ENCODE measurements at places on chromosomes 4 and X.

- DNase-seq, result no peak
Measured at GRCh38 chr4:178080312-178080711, 638.1 kb upstream of the AGA start.

DNA sequence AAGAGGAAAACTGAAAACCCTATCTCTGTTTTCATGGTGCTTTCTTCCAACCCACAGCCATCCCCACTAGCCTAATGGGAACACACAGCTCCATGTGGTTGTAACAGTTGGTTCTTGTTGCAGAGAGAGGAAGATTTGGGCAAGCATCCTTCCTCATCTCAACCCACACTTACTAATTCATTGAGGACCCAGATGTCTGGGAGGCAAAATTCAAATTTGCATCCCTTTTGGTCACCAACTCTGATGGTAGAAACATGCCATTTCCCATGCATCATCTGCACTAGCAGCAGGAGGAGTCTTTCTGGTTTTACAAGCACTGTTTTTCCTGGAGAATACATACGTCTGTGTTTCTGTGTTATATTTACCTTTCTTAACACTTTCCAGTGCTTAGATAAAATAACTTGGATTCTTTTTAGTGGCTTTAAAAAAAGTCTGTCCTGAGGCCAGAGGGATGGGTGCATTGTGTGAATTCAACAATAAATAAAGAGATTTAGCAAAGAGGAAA lies 301.0 kb downstream of the KCTD8 start:
- DNase-seq, result no peak

DNA sequence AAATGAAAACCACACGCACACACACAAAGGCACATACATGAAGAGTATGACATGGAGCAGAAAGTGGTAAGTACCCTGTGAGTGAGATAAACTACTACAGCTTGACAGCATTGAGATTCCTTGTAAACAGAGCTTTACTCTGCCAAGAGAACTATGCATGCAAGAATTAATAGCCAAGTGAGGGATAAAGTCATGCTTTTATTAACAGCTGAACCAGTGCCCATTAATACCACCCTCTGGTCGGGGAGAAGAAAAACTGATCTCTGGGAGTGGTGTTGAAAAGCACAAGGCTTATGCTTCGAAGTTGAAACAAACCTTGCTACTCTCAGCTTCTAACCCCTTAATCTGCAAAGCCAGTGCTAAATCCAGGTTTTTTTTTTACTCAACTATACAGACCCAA lies 95.9 kb upstream of the C1QTNF7 start:
- DNase-seq, result no peak

- DNase-seq, result no peak
Measured at GRCh38 chr4:119729835-119730670, 101.4 kb upstream of the PDE5A start.

DNA sequence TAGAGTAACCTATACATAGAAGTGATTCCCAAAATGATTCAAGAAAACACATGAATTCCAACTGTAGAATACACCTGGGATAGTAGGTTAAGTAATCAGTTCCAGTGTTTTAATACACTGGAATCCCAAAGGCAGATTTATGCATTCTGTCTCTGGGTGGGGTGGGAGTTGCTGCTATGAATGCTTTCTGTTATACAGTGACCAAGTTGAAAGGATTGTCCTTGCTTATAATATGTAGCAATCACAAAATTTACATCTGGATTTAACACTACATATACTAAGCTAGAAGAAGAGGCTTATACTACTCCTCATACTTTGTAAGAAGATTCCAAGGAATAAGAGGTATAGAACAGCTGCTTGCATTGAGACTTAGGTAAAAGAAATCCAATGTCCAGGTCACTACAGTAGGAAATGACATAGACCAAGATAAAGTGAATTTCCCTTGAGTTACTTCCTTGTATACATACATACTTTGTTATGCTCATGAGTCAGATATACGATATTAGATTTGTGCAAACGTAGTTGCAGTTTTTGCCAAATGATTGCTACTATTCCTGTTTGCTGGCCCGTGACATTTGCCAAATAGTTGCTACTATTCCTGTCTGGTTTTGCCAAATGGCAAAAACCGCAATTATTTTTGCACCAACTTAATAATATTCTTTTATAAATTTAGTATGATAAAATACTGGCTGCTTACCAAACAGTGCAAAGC lies 210.5 kb upstream of the DIAPH2 start:
- DNase-seq, result no peak

- no peak for DNase-seq
Measured at GRCh38 chr4:7275490-7276154, 83.3 kb downstream of the SORCS2 start.
